RPMI8226 (cell line): ENCODE measurements at places on chromosomes 7 and 10.

- no peak for DNase-seq
Observed at GRCh38 chr7:102181517-102181916, 105.2 kb upstream of the SH2B2 start.

GRCh38 chr7:90411510-90411909, 8.2 kb downstream of the CLDN12 start:
- DNase-seq: no peak

GRCh38 chr10:103514244-103514643, 20.7 kb downstream of the NEURL1 start:
- DNase-seq: no peak

GRCh38 chr7:136039577-136040345, 62.6 kb upstream of the MTPN start:
- DNase-seq: no peak
